ENCODE measurements at places on chromosomes 3 and 15.

DNA sequence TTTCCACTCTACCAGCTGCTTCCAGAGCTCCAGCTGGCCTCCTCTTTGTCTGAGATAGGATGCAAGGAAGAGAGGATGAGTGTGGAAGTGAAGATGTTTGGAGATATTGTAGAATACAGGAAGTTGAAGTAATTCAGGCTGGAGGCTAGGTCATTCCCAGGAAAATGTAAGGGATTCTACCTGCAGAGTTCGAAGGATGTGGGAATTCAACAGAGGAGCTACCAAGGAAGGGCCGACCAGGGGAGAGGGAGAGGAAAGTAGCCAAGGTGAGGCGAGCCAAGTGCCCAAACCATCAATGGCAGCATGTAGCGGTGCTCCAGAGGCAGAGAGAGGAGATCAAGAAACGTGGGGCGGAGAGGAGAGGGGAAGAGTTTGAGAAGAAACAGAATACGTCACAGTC, 49.0 kb upstream of the EPHB3 start:
- DNase-seq: no peak

DNA sequence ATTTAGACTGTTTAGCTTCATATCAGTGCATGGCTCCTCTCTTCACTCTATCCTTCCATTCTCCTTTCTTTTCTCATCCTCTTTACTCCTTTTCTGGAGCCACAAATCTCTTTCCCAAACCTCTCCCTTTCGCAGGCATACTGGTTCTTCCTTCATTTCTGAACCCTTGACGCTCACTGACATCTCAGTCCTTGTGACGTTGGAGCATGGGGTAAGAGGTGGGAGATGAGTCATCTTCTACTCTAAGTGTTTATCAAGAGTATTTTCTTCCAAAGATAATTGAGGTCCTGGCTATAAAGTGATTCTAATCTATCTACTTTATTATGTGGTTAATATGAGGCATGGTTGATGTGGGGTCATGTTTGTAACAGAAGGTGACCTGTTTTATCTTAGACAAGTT, 414.2 kb downstream of the AGBL1 start:
- DNase-seq: no peak

DNA sequence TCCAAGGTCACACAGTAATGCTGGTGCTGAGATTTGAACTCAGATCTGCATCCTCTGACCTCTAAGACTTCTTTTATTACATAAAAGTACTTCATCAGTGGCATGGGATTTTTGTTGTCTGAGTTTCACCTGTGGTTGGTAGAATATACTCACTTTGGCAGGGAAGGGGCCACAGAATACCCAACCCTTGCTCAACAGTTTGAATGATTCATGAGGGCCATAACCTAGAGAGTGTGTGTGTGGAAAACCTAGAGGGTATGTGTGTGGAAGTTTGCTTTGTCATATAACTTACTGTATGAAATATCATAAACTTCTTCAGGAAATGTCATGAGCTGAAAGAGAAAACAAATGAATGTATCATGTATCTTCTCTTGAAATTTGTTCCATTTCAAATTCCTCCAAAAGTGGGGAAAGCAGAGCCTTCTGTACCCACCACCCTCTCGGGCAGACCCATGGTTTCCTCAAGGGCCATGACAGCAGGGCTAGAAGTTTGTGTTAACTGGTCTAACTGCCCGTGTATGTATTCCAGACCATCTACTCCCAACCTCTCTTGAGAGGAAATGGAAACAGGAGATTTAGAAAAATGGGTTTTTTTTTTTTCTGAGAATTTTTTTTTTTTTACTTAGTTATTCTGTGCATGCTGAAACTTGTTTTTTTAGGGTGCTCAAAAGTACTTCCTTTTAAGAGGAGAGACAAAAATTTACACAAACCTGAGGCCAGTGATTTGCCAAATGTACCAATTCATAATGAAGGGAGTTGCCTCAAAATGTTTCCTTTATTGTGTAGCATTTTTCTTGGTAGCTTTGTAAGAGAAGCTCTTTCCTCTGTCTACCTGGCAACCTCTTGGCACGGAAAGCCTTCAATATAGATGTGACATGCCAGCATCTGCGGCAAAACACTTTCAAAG, 127.0 kb downstream of the TPRG1 start:
- DNase-seq: no peak

DNA sequence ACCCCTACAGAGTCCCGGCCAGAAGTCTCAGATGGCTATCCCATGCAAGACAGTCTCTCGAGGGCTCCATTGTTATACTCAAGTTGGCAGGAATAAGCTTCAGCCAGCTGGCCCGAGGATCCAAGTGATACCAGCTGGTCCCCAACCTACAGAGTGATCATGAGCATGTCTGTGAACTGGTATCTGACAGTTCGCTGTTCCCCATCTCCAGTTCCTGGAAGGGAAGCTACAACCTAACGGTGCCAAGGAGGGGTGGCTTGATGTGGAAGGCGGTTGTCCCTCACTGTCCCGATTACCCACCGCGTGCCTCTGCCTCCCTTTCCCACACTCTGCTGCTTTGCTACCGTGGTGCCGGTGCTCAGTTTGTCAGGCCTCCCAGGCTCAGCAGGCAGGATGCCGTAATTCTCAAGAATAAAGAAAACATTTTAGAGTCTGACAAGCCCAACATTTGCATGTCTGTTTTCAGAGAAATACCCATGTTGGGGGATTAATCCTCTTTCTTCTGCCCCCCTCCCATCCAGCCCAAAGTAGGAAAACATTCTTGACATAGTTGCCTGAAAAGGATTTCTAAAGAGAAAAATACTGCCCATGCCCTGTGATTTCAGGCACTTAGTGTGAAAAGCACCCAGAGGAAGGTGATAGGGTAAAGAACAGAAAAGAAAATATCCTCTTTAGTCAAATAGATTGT, 49.4 kb upstream of the HES1 start:
- DNase-seq: no peak

DNA sequence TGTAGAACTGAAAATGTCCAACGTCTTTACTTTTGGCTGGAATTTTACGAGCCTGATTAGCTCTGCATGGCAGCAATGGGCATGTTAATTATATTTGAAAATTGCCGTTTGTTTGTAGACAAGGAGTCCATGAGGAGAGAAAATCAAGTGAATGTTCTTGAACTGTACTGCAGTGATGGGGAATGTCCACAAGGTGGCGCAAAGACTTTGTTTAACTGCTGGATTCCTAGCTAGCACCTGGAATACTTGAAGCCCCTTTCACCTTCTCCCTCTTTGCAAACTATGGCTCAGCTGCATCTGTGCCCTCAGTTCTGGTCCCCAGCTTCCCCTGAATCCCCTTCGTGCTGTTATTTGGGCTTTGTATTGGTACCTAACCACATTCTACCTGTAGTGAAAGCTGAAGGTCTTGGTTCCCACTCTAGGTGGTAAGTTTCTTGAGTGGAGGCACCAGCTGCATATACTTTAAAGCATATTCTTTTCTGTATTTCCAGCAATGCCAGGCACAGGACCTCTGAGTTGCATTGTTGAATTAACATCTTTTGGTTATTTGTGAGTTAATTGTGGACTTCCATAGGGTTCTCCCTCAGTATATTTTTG, 25.3 kb downstream of the EXOG start:
- DNase-seq: peak; percentile 72

Measured in CD4-positive, alpha-beta T cell treated with Interleukin-2 at 100 ng/mL for 4 hours (primary cell).